ENCODE measurements at places on chromosomes 3 and 15.

- peak; percentile 63 for DNase-seq
Observed at GRCh38 chr3:129795186-129796010, 98.1 kb downstream of the TMCC1 start.

DNA sequence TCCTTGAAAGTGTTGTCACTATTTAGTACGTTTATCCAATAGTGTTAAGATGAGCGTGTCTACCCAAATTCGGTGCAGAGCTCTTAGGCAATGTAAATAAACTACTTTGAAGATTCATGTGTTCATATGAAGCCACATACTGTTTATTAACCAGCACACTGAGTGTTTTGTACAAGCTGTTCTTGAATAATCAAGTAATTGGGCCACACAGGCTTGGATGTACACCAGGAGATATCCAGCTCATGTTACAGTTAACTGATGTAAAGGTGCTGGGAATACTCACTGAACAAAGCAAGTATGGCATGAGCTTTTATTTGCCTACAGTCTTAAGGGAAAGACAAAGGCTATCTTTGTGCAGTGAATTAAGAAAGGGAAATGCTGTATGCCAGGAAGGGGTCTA lies 632 bp upstream of the DHX36 start:
- DNase-seq = no peak

- no peak for DNase-seq
Observed at GRCh38 chr3:188243124-188243795, 89.3 kb downstream of the LPP start.

- DNase-seq = no peak
Observed at GRCh38 chr15:59594991-59595390, 16.6 kb upstream of the GCNT3 start.

DNA sequence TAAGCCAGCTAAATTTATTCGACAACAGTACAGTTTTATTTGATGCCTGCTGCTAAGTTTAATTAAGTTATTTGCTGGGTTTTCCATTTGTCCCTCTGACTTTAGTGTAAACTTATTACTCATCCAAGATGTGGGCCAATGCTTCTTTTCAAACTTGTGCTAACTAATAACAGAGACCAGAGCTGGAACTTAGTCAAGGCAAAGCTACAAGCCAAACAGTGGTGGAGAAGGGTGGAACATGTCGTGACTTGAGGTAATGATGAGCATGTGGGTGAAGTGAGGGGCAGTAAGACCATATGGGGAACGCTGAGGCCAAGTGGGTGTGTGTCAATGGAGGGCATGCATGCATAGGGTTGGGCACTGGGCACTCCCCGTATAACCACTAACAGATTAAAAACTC lies 63.9 kb downstream of the NMD3 start:
- peak; percentile 33 for DNase-seq

GRCh38 chr3:65632414-65632813 lies 406.3 kb downstream of the MAGI1 start:
- no peak for DNase-seq

DNA sequence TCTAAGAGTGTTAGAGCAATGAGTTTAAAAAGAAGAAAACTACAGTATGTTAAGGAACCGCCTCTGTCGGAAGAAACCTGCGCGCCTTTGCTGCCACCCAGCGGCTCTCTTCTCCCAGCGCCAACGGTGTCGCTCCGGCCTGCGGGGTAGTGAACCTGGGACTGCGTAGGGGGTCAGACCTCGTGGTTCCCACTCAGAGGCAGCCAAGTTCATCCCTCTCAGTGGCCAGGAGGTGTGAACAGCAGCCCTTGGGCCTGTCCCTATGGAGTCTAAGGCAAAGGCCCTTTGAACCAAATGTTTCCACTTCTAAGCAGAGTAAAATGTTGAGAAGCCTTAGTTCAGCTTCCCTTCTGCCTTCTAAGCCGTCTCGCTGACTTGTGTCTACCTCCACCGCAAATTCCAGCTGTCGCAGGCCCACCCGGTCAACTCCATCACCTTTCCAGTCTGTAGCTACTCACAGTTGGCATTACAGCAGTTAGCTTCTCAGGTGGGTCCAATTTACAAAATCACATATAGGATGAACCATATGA lies 980 bp upstream of the RAB27A start:
- DNase-seq = peak; percentile 91

DNA sequence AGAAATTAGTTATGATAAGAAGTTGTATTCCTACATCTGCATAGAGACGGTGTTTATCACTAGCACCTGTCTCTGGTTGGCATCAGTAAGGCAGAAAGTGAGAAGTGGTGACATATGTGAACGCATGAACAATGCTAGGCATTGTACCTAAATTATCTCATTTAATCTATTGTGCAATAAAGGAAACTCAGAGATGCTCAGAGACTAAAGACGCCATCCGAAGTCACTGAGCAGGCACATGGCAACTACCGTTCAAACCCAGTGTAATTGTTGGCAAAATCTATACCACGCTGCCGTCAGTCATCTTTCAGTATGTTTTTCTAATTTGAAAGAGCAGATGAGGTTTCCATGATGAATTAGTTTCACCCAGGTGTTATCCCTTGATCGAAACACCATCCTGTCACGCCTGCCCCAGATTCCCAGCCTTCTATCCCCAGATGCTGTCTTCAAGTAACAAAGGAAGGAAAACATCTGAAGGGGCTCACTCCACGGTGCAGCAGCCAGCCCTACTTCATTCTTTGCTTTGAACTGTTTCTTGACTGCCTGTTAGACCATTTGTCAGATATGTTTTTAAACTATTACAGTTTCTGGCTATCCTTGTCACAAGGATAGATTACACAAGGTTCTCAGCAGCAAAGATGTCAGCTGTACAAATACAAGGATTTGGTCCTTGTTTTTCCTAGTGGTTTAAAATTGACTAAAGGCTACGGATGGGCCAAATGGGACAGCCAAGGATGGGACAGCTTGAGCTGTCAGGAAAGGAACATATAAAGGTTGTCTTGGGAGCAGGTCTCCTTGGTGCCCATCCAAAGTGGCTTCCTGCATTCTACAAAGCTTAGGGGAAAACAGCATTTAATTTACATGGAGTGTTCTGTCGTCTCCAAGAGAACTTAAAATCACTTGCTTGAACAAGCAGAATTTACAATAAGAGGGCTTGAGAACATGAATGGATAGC lies 99.1 kb downstream of the TMEM108 start:
- DNase-seq = no peak

- DNase-seq = peak; percentile 69
Observed at GRCh38 chr3:119322021-119322834, 28.0 kb downstream of the ARHGAP31 start.

All from astrocyte of the hippocampus (primary cell).